HT1080 (cell line): ENCODE measurements at places on chromosomes 11 and 22.
A peak's percentile ranks its signal among the peaks of the same experiment; 100 is the strongest.

DNA sequence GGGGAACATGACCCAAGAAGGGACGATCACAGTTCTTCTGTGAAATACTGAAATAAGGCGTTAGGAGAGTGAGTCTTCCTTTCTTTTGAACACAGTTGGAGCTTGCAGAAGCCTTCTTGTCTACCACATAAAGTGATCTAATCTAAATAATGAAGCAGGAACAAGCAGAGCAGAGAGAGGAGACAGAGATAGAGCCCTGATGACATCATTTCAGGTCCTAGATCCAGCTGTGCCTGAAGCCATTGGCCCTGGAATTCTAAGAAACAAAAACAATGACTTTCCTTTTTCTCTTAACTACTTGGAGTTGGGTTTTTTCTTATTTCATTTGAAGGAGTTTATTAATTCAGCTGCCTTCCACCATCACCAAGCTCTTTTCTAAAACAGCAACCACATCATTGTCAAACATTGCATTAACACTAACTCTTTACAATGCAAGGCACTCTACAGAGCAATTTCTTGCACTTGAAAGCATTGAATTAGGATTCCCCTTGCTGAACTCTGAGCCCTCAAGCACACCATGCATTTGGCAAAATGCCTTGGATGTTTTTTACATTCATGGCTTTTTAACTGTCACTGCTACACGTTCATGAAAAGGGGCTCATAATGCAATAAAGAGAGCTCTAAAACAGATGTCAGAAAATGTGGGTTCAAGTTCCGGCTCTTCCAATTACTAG lies 117.2 kb upstream of the TIMP3 start:
- no peak for DNase-seq

DNA sequence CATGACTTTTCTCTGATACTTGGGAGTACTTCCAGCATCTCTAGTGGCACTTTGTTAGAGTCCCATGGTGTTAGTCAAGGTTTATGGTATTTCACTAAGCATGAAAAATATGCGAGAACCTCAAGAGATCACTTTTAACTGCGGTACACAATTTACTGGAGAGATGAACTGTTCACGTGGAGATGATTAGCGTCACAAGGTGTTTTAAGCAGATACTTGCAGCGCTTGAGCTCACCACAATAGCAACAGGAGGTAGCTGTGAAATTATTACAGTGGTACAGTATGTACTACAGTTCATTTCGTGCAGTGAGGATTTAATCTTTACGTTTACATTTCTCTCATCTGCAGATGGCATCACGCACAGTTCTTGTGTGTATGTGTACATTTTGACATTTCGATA lies 4.5 kb downstream of the PARVA start:
- no peak for DNase-seq

GRCh38 chr22:36277482-36278291 lies 24.8 kb downstream of the APOL1 start:
- peak; percentile 56 for DNase-seq

DNA sequence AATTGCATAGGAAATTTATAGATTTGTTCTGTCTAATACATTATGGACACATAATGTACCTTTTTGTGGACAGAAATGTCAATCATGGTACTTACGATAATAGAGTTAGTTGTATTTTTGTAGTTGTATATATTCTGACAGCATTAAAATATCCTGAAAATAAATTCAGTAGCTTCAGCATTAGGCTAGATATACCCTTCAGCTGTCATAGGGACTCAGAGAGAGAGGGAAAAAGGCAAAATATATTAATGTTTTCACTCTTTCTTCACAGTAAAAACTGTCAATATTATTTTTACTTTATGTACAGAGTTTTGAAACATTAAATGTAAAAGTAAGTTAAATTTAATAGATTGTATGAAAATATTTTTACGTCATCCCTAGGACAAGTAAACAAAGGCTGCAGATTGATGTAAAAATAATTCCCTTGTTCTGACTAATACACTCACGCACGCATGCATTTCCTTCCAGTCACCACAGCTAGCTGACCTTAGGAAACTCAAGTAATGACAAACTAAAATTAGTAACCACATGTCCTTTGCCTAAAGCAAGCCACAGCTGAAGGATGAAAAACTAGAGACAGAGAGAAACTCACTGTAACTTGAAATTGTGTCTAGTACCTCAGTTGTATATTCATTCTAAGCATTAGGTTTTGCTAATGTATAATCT lies 104.7 kb upstream of the CARD18 start:
- DNase-seq = peak; percentile 91

DNA sequence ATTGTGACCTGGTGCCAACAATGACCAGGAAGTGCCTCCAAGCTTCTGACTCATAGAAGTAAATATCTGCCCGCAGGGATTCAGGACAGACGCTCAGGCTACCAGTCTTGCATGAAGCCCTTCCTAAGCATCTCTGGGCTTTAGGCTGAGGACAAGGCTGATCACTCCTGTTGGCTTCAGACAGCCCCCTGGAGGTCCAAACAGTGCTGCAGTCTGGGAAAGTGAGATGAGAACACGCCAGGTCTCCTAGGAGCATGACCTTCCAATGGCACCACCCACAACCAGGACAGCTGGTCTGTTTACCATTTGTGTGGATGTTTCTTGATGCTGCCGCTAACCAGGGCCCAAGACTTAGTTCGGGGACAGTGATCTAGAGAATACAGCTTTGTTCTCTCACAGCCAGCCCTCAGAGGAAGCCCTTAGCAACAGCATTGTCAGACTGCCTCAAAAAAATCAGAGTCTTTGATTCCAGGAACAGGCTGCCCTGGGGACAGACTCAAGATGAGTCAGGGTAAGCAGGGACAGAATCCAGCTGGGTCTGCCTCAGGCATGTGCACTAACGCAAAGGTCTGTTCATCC lies 111.2 kb downstream of the ZNF280B start:
- peak; percentile 53 for DNase-seq

DNA sequence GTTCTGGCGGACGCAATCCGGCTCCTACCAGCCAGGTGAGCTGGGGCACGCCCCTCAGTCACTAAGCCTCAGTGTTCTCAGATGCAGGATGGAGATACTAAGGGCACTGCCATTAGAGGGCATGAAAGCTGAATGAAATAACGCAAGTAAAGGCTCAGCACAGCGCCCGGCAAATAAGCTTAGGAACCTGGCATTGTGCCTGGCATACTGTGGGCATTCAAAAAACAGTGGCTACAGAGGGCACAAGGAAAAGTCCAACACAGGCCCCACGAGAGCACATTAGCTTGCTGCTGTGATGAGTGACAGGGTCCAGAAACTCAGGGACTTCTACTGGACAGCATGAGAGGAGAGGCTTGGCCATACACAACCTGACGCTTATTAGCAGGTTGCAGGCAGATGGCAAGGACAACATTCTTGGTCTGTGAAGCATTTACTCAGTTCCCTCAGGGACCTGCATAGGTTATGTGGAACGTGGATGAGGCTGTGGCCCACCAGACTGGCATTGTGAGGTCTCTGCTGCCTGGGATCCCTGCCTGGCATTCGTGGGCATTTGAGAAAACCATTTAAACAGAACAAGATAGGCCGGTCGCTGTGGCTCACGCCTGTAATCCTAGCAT lies 12.2 kb downstream of the TXN2 start:
- no peak for DNase-seq

DNA sequence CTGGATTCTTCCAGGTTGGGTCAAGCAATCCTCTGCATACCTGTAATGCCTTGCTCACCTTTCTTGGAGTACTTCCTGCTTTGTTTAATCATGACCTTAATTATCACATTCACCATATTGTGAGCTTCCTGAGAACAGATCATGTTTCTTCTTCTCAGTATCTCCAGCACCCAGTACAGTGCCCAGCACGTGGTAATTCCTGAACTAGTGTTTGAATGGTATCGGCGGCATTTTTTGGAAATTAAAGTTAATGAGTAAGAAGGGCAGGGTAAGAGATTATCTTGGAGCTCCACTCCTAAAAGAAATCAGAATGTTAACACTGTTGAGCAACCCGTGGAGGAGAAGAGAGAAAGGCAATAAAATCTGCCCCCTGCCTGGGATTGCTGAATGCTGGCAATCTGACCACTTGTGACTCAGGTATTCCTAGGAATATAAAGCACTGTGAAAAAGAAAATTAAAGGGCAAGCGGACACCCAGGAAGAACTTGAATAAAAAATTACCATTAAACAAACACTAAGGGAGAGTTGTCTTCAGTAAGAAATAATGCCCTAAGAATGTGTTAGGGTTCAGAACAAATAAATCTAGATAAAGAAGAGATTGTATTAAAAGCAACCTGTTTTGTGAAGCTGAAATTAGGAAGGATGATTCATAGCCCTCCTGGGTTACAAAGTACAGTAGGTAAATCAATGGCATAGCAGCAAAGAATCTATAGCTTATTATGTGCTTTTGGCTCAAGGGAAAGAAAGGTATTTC lies 92.9 kb downstream of the PDHX start:
- DNase-seq = peak; percentile 88

- DNase-seq = no peak
Observed at GRCh38 chr11:35256296-35256695, 117.3 kb downstream of the CD44 start.

DNA sequence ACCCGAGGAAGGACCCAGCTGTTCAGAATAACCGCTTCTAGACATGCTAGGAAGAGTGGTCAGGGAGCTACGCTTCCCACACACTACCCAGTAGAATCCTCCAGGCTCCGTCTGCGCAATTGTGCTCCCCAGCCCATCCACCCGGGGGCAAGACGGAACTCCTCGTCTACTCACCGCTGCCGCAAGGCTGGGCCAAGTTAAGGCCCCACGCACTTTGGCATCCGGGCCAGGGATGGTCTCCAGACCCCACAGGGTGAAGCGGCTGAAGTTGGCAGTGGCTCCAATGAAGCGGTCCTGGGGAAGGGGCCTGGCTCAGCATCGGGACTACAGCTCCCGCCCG lies 757 bp downstream of the RNASEH2C start:
- no peak for DNase-seq

DNA sequence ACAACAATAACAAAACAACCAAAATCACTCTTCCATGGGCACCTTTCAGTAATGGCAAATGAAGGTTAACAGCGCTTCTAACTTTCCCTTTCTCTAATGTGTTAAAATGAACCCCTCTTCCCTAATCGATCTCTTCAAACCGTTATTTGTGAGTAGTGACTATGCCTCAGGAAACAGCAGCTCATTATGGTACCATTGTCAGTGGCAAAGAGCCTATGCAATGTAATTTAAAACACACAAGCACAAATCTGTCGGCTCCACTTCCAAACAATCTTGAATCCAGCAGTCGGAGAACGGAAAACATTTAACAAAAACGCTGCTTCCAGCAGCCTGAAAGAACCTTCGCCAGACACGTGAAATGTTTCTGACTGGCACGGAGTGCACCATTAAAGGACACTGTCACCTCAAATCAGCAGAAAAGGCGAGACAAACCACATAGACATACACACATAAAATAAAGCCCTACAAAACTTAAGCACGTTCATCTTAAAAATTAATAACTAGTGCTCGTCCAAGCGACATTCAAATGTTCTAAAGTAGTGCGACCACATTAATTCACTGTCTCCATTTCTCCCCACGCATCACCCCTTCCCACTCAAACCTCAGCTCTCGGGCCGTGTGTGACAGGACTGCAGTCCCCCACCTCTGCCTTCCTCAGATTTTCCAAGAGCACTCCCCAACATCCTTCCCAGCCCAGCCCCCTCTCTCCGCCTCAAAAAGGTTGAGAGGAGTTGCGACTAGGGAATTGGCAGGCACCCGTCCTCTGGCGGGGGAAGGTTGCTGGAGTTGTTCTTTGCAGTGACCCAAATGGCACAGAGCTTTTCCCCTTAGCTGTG lies 748 bp downstream of the RAB30 start:
- no peak for DNase-seq

GRCh38 chr22:46738647-46739093 lies 618 bp upstream of the CERK start:
- no peak for DNase-seq

GRCh38 chr11:1968454-1969002 lies 21.4 kb downstream of the MRPL23 start:
- no peak for DNase-seq

DNA sequence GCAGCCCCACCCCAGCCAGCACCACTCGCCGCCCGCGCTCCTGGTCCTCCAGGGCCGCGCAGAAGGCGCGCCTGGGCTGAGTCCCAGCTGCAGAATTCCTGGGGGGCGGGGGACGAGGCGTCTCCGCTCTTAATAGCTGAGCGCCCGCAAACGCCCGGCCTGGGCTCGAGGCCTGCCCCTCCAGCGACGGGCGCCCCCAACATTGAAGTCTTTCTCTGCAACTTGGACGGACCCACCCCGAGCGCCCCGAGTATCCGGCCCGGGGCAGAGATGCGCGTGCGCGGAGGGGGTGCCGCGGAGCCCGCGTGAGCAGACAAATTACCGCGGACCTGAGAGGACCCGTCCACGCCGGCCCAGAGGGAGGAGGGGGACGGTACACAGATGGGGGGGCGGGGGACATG lies 6.7 kb upstream of the SYT7 start:
- no peak for DNase-seq

DNA sequence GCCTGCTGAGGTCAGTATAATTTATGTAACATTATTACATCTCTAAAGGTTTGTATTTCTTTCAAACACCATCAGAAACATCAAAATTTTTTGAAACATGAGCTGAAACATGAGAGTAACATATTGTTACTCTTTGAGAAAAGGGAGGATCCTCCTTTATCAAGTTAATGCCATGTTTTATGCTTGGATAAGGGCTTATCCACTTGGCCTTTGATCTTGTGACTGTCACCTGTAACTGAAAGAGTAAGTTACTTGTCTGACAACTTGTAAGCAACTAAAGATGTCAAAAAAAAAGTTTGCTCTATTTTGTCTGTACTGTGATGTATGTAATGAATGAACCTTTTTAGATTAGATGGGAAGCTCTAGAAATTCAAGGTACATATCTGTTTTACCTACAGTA lies 59.6 kb downstream of the FAR1 start:
- DNase-seq = no peak

- DNase-seq = no peak
Observed at GRCh38 chr11:131917634-131918384, 547.4 kb downstream of the NTM start.

- no peak for DNase-seq
Observed at GRCh38 chr11:44357711-44358110, 47.8 kb upstream of the ALX4 start.

DNA sequence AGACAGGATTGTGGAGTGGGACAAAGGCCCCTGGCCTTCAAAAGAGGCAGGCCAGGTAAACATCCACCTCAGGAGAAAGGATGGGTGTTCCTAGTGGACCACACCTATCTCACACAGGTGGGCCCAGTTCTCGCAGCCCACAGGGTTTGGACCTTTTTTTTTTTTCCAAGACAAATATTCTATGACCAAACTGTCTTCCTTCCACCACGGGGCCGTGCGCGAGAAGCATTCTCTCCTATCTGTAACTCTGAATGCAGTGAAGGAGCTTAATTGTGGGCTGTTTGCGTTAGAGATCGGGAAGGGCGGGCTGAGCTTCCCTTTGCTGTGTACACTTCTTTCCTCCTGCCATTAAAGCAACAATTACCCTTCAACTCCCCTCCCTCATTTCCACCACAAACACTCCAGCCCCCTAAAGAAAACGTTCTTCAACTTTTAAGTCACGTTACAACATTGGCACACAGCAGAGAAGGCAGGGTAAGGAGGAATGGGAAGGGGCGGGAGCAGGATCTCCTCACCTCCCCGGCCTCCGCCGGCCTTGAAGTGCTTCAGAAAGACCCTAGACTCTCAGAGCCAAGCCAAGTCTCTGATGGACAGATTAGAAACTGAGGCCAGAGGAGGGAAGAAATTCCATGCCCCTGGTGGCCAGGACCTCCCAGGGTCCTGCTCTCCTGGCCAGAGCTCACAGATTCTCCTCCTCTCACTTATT lies 238.4 kb downstream of the BUD13 start:
- no peak for DNase-seq

- DNase-seq = peak; percentile 55
Observed at GRCh38 chr11:104705490-104706190, 192.6 kb downstream of the CASP12 start.

- DNase-seq = no peak
Observed at GRCh38 chr11:32489464-32489863, 54.1 kb upstream of the WT1 start.

- peak; percentile 91 for DNase-seq
Observed at GRCh38 chr11:12673924-12674570, at the start of gene TEAD1. Gene TEAD1, plus strand, starts transcription at chr11:12674421.
